Right hindlimb (tissue), 1 donor: ENCODE measurements at places on chromosomes 5 and 9.

GRCh38 chr9:16241231-16241630, 629.2 kb downstream of the BNC2 start:
- no peak for DNase-seq

GRCh38 chr9:85137696-85138095, 468.2 kb downstream of the NTRK2 start:
- no peak for DNase-seq

GRCh38 chr9:136107155-136107952, 11.3 kb downstream of the TMEM250 start:
- no peak for DNase-seq

- no peak for DNase-seq
These were observed 128.0 kb downstream of the SYK start for GRCh38 chr9:90929626-90930025.

- DNase-seq: no peak
These were observed 153.9 kb downstream of the CDH9 start for GRCh38 chr5:26884481-26884880.

GRCh38 chr5:75510836-75511434, 494 bp downstream of the CERT1 start:
- DNase-seq: peak; percentile 62
